NCI-H1930 (cell line): ENCODE measurements at places on chromosomes 2 and 18.

- DNase-seq = no peak
Observed at GRCh38 chr2:219562049-219563020, 9.0 kb downstream of the OBSL1 start.

DNA sequence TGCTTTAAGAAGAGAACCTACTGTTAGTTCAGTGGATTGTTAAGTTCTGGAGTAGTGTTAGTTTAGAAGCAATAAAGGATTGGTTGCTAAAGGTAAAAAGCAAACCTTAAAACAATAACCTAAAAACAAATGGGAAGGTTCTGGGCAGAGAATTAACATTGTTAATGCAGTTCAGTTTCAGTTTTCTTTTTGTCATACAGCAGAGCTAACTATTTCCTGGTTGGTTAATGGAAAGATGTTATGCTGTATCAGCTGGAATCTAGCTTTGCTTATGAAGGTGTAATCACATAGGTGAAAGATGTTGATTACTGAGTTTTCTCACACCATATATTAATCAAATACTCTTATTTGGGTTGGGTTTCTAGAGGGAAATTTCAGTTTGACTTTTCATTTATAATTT, 23.8 kb downstream of the SMAD4 start:
- no peak for DNase-seq

DNA sequence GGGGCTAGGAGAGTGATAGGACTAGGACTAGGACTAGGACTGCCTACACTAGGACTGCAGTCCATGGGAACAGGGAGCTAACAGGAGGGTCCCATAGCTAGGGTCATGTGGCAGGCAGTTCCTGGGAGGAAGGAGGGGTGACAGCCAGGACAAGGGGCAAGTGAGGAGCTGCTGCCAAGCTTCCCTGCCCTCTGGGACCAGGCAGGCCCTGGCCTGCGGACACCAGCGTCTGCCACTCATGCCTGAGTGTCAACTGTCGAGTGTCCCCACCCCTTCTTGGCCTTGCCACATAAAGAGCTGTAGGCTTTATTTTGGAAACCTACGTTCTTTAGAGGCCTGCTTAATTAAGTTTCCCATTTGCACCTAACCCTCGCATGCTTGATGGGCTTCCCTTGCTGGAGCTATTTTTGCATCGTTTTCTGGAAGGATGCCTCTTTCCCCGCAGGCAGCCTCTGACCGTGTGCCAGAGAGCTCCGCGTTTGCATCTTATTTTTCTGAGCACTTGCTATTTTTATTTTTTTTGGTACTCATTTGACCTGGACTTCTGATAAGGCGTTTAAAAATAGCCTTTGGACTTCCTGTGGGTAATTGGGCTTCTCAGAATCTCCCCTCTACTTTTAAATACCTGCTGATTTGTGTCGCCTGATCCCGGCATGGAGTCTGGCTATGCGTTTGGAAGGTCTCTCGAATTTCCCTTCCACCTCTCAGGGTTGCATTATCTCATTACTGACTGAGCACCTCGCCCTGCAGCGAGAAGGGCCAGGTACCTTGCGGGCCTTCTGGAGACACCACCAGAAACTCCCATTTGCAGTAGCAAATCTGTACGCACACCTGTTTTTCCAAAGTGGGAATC, 66.4 kb downstream of the SH3RF3 start:
- no peak for DNase-seq

DNA sequence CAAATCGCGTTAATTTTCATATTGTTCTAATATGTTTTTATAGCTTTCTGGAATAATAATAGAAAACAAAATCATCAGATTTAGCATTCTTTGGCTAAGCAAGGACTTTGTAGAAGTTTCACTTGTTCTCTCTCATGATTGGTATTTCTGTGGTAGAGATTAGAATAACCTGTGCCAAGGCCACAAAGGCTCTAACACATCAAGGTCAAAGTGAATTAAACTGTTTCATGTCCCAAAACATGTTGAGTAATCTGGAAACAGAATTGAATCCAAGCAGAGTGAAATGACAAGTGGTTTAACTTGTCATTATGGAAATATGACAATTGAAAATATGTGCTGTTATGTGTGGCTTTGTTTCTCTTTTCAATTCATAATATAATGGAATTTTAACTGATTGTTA, 617.4 kb downstream of the CCDC85A start:
- DNase-seq = no peak

DNA sequence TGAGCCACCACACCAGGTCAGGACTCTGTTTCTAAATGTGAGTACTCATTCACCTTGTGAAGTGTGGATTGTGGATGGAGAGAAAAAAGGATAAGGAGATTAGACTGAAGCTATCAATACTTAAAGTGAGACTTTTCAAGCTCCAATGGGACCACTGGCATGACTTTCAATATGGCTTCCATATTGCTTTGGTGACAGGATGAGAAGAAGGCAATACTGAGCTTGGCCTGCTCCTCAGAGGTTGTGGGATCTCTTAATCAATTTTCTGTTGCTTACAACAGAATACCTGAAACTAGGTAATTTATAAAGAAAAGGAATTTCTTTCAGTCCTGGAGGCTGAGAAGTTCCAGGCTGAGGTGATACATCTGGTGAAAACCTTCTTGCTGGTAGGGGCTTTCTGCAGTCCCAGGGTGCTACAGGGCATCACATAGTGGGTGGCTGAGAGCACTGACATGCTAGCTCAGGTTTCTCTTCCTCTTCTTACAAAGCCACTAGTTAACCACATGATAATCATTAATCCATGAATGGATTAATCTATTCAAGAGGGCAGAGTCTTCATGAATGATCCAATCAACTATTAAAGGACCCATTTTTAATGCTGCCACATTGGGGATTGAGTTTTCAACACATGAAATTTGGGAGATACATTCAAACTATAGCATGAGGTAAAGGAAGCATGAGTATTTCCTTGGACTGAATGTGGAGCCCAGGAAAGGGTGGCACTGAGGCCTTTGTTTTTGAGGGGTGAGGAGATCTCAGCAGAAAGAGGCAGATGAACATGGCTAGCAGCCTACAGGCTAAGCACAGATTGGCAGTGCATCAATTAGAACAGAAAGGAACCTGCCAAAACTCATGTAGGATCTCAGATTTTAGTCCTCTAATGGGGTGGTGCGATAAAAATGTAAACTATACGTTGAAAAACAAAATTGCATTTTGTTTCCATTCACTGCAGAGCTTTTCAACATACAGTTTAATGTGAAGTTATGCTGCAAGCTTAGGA, 274.5 kb downstream of the PIK3C3 start:
- DNase-seq = no peak

- no peak for DNase-seq
Observed at GRCh38 chr18:26546875-26547645, 1.3 kb downstream of the KCTD1 start.

DNA sequence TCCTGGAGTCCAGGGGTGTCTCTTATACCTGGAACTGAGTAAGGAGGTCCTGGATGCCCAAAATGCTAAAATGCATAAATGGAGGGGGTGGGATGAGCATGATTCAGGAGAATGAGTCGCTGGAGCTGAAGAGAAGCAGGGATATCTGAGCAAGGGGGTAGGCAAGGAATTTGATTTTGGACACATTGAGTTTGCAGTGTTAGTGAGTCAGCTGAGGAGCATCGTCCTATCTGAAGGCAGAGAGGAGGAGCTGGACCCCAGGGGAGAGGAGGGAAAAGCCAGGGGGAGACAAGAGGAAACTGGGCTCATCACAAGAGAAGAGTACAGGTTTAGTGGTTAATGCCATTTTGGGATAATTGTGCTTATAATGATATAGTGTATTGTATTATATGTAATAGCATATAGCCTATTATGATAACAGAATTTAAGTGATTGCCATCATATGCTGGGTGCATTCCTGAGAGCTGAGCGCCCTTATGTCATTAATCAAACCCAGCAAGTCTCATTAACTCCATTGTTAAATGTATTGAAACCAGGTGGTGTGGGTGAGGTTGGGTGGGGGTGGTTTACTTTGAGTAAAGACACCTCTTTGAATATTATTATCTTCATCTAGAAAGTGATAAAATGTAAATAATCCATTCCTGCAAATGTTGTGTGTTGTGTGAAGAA, 12.4 kb downstream of the EHD3 start:
- no peak for DNase-seq

DNA sequence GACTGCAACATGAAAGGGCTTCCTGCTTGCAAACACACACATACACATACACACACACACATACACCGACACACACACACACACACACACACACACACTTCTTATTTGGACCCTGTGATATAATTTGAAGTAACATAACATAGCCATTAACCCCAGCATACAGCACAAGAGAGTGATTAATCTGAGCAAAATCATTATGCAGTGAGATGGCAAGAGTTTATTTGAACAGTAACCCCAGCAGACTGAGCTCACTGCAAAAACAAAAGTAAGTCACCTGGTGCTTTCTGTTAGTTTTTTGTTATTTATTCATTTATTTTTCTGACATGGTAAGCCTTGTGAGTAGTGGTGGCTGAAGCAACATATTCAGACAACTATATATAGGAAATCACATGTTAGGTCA, 93.7 kb downstream of the NOL4 start:
- DNase-seq = no peak

DNA sequence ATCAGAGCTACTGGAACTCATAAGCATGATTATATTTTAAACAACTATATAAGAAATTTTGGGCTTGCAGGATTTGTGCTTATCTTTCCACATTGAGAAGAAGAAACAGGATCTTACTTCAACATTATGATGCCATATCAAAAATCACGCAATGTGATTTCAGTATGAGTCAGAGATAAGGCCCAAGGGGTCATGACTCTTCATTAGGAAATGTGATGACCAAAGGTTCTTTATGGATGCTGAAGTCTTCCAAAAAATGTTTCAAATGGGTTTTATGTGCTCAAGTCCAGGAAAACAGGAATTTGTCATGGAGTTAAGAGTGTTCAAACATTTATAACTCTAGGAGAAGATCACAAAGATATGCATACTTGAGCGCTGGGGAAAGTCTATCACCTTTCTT, 7.8 kb upstream of the SERPINB2 start:
- DNase-seq = no peak

DNA sequence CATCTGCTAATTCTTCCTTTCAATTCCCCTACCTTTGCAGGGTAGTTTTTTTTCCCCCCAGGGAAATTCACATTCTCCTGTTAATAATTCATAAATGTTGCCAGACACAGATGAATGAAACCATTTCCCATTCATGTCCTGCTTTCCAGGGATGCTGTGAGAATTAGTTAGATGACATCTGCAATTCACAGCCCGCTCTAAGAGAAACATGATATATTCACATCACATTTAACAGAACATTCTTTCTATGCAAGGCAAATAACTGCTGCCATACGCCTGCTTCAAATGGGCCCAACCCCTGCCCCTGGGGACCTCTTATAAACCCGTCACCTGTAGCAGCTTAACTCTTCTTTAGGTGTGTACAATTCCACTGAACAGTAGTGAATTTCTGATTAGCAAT, 110.6 kb upstream of the CTAGE1 start:
- no peak for DNase-seq

GRCh38 chr2:45765007-45765727, 113.7 kb downstream of the PRKCE start:
- DNase-seq = no peak

- no peak for DNase-seq
Observed at GRCh38 chr2:216626168-216626874, 6.9 kb upstream of the IGFBP2 start.

GRCh38 chr2:98692090-98693054, 38.6 kb downstream of the MGAT4A start:
- no peak for DNase-seq

DNA sequence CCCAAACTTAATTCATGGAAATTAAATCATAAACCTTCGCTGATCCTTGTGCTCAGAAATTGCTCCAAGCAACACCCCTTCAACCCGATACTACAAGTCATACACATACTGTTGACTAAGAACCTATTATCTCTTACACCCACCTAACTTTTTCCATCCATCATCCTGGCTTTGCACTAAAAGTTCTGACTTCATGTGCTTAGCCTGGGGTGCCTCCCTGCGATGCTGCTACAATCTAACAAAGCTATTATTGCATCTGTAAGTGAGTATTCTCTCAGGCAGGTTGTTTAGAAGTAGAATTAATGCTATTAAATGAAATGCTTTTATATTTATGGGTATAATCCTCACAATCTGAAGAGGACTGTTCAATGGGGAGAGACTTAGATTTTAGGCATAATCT, 619.8 kb downstream of the CCDC85A start:
- no peak for DNase-seq
